Small intestine (tissue), 16 donors: ENCODE measurements at places on chromosomes 16 and 17. TPM values are rescaled to one million over a fixed set of nuclear protein-coding genes. Genes with fewer than 3 reads are reported as not detected.

DNA sequence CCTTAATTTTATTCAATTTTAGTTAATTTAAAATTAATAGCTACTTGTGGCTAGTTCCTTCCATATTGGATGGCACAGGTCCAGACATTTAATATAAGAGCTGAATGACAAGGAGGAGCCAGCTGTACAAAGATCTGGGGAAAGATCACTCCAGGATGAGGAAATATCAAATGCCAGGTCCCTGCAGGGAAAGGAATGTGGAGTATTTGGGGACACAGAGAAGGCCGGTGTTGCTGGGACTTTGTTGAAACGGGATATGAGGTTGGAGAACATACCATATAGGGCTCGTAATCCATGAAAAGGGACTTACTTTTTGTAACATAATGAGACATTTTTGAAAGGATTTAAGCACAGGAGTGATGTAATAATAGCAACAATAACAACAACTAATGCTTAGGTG is 426.8 kb downstream of the HS3ST4 start:
- DNase-seq = no peak

DNA sequence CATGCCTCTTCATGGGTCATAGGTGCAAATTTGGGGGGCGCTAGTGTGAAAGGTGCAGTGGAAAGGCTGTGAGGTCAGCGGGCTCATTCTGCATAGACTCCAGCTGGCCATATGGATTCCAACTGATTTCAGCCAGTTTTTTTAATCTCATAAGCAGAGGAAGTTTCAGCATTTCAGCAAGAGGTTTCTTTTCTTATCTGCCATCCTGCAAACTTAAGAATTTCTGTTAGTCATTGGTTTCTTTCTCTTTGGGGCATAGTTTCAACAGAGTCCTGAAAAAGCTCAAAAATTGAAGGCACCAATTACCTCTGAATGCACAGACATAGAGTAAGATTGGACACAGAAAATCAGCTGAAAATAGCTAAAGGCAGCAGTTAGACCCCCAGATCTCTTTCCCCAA is 16.2 kb upstream of the ALOX15 start:
- no peak for DNase-seq

DNA sequence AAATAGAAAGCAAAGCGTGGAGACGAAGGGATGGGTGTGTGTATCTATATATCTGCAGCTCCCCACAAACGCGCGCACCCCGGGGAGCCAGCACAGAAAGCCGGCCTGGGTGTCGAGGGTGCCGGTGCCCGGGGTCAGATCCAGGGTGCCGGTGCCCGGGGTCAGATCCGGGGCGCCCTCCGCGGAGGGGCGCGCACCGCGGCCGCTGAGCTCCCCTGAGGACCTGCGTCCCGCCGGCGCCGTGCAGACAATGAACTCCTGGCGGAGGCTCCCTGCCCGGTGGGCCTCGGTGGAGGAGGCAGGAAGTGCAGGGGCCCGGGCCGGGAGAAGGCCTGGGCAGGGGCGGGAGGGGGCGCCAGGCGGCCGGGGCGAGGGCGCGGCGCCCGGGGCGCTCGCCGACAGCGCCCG is 1.1 kb downstream of the ZNF423 start:
- no peak for DNase-seq

GRCh38 chr17:68805609-68806008 is 149.6 kb downstream of the ABCA8 start:
- DNase-seq = no peak

DNA sequence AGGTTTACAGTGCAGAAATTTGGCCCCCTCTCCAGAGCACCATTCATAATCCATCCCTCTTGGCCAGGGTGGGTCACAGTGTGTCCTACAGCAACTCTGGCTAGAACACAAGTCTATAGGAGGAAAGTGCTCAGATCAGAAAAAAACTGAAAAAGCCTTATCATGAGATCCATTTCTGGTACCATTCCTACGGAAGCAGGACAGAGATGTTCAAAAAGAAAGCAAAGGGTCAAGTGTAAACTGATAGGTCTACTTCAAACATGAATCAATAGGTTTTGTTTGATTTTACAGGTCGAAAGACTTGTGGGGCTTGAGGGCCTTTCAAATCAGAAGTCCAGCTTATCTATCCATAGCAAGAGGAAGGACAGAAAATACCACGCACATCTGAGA is 326.4 kb downstream of the SOX9 start:
- no peak for DNase-seq

DNA sequence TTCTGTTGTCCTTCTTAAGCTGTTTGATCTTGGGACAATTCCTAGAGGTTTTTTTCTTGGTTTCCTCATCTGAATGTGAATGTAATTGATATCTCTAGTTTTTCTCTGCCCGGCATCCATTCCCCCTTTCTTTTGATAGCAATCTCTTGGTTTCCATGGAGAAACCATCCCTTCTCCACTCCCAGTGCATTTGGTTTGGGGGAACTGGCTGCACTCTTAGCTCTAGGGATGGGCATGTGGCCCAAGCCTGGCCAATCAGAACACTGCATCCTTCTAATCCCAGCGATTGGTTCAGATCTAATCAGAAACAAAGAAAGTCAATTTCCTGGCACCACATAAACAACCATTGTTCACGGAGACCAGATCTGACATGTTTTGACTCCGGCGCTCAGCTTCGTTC is 45.1 kb downstream of the IRX3 start:
- DNase-seq = no peak

- peak; percentile 94 for DNase-seq
Observed at GRCh38 chr17:82457929-82458178, 687 bp upstream of the NARF start.

GRCh38 chr16:74999219-74999608 is 390 bp downstream of the ZNRF1 start:
- DNase-seq = no peak

- DNase-seq = peak; percentile 73
Observed at GRCh38 chr16:53159781-53160436, 105.1 kb downstream of the CHD9 start.

GRCh38 chr17:45680360-45680759 is 103.8 kb upstream of the CRHR1 start:
- DNase-seq = no peak

DNA sequence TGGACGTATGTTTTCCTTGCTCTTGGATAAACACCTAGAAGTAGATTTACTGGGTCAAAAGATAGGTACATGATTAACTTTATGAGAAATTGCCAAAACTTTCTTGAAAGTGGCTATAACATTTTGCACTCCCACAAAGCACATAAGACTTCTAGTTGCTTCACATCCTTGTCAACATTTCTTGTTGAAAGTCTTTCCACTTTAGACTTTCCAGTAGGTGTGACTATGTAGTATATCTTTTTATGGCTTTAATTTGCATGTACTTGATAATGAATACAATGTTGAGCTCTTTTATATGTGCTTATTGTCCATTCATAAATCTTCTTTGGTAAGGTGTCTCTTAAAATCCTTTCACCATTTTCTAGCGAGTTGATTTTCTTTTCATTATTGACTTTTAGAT is 241.2 kb upstream of the RPL38 start:
- peak; percentile 34 for DNase-seq

DNA sequence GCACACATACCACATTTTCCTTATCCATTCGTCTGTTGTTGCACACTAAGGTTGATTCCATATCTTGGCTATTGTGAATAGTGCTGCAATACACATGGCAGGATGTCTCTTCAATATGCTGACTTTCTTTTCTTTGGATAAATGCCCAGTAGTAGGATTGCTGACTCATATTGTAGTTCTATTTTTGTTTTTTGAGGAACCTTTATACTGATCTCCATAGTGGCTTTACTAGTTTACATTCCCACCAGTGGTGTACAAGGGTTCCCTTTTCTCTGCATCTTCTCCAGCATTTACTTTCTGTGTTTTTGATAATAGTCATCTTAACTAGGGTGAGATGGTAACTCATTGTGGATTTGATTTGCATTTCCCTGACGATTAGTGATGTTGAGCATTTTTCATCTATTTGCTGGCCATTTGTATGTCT is 118.1 kb downstream of the STXBP4 start:
- no peak for DNase-seq

- DNase-seq = no peak
Observed at GRCh38 chr17:56203430-56203829, 50.2 kb downstream of the ANKFN1 start.

DNA sequence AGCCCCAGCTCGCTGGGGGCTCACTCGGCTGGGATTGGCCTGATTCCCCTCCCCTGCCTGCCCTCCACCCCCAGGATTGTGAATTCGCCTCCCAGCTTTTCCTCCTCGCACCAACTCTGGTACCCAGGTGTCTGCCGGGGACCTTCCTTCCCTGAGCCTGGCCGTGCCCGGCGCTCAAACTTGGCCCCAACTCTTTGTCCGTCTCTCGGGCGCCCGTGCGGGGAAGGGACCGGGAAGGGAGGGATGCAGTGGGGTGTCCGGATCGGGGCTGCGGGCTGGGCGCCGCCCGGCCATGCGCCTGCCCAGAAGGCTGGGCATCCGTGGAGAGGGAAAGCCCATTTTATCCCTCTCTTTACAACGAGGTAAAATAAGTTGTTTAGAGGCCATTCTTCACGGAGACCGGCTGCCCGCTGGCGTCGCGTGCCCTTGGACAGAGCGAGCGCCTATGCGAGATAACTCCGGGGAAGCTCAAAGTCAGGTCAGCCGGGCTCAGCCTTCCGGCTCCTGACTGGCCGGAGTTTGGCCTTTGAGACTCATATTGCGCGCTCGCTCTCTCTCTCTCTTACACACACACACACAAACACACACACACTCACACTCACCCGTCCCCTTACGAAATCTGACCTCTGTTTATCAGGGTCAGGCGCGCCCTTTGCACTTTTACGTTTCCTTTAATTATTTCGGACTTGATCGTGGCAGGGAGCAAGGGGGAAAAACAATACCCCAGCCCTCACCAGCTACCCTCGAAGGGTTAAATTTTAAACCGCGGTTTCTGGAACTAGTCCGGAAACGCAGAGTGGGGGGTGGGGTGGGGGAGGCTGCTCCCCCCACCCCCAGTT is 774 bp upstream of the MAF start:
- DNase-seq = peak; percentile 87

DNA sequence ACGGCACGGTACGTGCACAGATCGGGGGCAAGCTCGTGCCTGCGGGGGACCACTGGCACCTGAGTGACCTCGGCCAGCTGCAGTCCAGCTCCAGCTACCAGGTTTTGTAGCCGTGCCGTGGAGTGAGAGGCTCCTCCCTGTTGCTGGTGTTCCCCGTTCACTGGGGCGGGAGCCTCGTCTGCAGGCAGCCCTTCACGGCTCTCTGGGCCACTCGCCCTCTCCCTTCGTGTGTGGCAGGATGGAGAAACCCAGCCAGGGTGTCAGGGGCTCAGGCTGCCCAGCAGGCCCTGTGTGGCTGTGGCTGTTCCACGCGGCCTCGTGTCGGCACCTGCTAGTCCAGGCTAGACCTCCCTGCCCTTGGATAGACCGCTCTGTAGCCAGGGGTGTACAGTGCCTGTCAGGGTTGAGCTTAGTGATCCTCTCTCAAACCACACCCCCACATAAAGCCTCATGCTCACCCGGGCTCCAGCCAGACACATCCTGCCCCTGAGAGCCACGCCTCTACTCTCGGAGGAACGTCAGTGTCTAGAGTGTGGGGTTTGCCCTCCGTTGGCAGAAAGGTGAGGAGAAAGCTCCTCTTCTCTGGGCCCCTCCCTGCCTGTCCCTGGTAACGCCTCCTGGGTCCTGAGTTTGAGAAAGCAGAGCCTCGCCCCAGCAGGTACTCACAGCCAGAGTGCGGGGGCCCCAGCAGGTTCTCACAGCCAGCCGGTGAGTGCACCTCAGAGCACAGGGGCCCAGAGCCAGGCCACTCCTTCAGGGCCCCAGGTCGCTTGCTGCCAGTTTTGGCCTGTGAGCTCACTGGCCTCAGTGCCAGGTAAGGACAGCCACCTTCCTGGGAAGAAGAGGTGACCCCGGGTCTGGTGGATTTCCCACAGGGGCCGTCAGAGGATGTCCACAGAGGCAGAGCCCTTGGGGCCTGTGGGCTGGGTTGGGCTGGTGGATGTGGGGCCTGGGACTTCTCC is 27.7 kb downstream of the NME3 start:
- no peak for DNase-seq

GRCh38 chr16:3518292-3518985 is 17.6 kb downstream of the CLUAP1 start:
- no peak for DNase-seq

DNA sequence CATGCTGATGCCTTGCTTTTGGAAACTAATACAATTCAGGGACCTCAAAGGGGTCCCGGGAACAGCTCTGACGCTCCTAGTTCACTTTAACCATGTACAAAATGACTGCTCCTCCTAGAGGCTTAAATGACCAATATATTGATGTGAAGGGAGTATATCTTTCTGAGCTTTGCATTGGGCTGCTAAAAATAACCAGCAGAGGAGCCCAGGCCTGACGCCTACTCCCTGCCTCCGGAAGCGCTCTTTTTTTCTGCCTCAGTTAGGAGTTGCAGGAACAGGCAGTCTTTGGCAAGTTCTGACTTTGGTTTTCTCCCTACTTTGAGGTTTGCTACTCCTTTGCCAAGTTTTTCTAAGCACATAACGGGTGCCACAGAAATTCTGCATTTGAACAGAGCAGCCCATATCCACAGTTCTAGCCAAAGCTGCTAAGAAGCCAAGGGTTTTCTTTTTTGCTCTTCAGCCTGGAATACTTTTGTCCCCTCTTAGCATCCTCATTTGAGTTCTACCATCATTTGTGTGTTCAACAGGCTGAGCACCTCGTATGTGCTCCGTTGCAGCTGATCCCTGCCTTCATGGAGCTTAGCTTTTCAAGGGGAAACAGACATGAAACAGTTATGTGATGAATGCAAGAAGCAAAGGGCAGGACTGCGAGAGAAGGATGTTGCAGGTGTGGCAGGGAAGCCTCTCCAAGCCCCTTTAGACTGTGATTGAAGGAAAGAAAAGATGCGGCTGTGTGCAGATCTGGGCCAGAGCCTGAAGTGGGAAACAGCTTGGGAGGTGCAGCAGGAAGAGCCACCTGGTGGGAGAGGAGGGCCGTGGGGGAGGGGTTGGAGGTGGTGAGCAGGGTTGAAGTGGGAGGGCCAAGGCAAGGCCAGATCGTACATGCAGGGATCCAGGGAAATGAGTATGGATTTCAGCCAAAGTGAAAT is 2.8 kb upstream of the NAGPA start:
- DNase-seq = peak; percentile 23

- peak; percentile 93 for DNase-seq
Observed at GRCh38 chr16:593406-593805, 3.5 kb downstream of the RAB40C start.

- DNase-seq = no peak
Observed at GRCh38 chr17:80653856-80654255, 109.2 kb downstream of the RPTOR start.

- peak; percentile 73 for DNase-seq
Observed at GRCh38 chr16:79261481-79261940, 339.0 kb downstream of the MAF start.

DNA sequence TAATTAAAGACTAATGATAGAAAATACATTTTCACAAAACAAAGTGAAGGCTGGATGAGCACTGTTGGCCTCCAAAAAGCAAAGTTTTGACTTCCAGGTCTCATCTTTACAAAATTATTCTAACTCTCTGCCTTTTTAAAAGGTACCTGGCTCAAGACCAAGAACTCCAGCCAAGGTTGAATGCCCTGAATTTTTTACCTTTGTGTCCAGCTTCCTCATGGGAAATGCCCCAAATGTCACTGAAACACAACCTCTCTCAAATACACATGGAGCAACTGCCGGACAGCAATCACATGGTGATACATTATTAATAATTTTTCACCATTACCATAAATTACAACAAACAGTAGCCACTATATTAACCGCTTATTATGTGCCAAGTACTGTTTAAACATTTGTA is 32.2 kb downstream of the ADAMTS18 start:
- DNase-seq = no peak

- no peak for DNase-seq
Observed at GRCh38 chr17:76907352-76907751, 39.1 kb downstream of the MGAT5B start.

LLGL2 gene
- polyA plus RNA-seq = 140 TPM

SLC16A5 gene
- 32.2 TPM for polyA plus RNA-seq

TBC1D28 gene
- not detected for polyA plus RNA-seq

GRIN2A gene
- 0.19 TPM for polyA plus RNA-seq

EXOC3L1 gene
- 7.9 TPM for polyA plus RNA-seq

TSNAXIP1 gene
- polyA plus RNA-seq = 0.80 TPM

PMFBP1 gene
- polyA plus RNA-seq = 5.2 TPM
